ENCODE measurements at places on chromosomes 6 and 20.

DNA sequence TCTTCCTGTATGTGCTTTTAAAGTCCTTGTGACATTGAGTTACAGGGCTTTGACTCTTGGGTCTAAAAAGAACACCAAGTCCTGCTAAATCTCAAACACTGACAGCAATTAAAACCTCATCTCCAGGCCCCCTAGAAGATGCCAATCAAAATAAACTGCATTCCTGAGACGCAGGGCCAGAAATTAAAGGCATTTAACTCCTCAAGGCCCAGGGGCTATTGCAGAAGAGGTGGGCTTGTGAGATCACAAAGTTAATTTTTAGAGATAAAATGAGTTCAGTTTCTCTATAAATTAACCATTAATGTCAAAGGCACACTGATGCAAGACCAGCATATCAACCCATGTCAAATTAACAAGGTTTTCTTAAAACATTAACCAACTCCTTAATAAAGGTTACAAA, 145.6 kb upstream of the CARMIL1 start:
- no peak for DNase-seq

DNA sequence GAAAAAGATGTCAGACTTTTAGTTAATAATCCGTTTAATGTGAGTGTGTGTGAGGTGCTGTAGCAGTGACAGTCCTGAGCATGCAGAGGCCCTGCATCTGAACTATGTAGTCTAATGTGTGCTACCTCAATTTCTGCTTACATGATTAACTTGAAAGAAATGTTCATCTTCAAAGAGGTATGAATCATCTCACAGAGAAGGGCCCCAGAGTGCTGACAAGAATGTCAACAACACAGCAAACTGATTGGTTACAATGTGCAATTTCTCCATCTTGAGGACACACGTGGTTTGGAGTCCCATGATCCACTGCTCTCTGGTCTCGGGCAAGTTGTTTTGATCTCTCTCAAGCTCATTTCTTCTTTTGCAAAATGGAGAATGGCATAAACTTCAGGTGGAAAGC, 61.7 kb upstream of the EMILIN3 start:
- peak; percentile 48 for DNase-seq

DNA sequence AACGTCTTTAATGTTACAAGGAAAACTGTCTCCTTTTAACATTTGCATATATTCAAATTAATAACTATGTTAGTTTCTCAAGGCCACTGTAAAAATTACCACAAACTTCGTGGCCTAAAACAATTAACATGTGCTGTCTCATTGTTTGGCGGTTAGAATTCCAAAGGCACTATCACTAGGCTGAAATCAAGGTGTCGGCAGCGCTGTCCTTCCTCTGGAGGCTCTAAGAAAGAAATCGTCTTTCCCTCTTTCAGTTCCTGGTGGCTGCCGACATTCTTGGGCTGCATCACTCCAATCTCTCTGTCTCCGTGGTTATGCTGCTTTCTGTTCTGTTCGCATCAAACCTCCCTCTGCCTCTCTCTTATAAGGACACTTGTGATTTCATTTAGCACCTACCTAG, 4.2 kb downstream of the TPD52L1 start:
- no peak for DNase-seq

GRCh38 chr6:27327023-27327738, 15.1 kb upstream of the POM121L2 start:
- no peak for DNase-seq

DNA sequence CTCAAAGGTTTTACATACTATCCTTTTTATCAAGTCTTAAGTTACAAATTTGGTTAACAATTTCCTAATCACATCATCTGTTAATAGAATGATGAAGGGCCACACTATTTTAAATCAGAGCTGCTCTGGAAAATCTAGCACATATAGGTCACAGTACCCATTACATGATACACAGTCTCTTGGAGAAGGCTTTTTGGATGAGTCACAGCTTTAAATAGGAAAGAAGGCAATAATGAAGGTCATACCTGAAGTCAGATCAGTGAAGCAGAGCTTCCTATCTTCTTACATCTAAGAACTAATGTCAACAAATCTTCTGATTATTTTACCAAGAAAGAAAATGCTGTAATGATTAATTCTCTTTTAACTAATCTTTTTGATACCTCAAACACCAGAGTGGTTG, 248.5 kb downstream of the BTBD9 start:
- DNase-seq: peak; percentile 9

- DNase-seq: no peak
Observed at GRCh38 chr20:19327401-19327800, 115.0 kb downstream of the SLC24A3 start.

GRCh38 chr6:37866590-37867507, 47.3 kb downstream of the ZFAND3 start:
- no peak for DNase-seq

DNA sequence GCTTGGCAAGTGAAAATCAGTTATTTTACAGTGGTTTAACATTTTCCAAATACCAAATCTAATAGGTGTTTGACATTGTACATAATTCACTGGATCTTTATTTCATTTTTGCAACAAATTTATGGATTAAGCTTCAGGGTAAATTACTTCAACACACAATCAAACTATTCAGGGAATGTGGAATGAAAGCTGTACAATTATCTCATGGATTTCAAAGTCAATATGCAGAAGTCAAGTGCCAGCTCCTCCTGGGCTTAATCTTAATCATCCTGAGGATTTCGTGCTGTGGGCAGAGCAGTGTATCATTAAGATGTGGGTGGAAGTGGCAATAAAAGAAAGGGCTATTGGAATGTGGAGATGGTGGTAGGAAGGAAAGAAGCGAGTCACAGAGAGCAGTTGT, 548.8 kb downstream of the COL12A1 start:
- no peak for DNase-seq

- DNase-seq: no peak
Observed at GRCh38 chr6:4449409-4449808, 314.0 kb upstream of the ECI2 start.

DNA sequence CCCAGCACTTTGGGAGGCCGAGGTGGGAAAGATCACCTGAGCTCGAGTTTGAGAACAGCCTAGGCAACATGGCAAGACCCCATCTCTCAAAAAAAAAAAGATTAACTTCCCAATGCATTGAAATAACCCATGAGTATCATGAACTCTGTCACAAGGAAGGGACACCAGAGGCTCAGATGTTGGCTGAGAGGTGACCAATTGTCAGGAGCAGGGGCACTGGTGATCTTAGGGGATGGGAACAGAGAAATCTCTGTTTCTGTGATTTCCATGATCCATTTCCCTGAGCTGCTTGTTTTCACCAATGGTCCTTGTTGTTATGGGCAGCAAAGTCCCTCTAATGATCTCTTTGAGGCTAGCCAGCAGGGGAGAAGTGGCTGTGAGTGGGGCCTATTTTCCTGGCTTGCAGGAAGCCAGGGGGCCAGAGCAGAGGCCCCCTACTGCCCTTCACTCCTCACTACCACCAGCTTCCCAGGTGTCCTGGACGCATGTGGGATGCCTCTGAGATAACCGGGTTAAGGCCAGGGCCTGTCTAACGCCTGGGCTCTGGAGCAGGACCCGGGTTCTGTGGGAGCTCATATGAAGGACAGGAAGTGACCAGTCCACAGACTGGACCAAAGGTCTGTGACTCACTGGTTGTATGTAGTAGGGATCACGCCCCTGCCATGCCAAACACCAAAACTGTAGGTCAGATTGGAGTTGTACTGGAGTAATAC, 54.4 kb downstream of the PCNA start:
- DNase-seq: peak; percentile 48

DNA sequence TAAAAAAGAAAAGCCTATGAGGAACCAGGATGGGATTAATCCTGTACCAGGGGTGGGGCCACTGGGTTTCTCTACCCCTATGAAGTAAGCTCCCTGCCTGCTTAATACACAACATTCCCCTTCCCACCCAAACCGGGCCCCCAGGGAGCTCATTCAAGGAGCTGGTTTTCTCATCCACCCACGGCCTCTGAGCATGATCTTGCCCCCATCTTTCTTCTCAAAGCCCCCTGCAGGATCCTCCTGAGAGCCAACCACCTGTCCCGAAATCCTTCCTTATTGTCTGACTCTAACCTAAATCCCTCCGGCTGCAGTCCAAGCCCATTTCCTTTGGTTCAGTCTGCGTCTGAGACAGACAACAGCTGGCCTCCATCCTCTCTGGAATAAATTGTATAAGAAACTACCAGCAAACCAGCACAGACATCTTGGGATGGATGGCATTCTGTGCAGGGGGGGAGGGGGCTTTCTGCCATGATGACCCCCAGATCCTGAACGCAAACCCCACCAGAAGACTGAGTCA, 21.0 kb downstream of the KCNK5 start:
- DNase-seq: no peak

DNA sequence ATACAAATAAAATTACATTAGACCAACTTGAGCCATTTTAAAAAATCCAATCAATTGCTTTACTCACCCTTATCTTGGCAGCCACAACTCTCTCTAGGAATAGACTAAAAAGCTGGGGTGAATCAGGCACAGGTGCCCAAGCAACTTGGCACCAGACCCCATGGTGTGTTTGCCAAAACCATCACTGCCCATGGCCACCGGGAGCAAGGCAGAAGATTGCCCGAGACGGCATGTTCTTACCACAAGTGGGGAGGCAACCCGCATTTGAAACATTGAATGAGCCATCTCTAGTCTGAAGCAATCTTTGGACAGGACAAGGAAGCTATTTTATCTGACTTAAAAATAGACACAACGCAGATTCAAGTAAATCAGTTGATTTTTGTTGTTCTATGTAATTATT, 69.0 kb downstream of the SMLR1 start:
- DNase-seq: no peak

DNA sequence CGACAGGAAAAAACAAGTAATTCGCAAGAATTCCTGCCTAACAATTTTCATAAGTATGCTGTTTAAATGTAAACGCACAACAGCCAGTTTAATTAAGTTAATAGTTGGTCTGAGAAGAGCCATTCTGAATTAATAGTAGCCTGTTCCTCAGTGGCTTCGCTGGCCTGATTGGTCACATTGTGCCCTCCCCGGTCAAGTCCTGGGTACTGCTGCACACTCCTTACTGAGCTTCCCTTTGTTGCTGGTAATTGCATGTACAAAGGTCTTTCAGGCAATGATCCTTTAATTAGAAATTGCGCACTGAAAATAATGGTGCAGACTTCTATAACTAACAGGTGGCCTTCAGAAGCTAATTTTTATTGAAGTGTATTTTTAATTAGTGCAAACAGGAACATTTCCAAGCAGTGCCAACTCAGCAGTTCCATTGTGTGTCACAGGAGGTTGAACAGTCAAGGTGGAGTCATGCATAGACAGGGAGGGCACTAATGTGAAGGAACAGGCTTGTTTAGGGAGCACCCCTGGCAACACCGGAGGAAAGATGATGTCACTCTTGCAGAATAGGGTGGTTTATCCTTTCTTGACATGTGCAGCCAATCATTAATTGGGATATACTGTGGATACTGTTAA, 92.6 kb upstream of the SLC22A23 start:
- no peak for DNase-seq

- DNase-seq: no peak
Observed at GRCh38 chr6:130778946-130779657, 48.1 kb upstream of the SMLR1 start.

GRCh38 chr6:168416531-168416930, 24.5 kb upstream of the SMOC2 start:
- no peak for DNase-seq

DNA sequence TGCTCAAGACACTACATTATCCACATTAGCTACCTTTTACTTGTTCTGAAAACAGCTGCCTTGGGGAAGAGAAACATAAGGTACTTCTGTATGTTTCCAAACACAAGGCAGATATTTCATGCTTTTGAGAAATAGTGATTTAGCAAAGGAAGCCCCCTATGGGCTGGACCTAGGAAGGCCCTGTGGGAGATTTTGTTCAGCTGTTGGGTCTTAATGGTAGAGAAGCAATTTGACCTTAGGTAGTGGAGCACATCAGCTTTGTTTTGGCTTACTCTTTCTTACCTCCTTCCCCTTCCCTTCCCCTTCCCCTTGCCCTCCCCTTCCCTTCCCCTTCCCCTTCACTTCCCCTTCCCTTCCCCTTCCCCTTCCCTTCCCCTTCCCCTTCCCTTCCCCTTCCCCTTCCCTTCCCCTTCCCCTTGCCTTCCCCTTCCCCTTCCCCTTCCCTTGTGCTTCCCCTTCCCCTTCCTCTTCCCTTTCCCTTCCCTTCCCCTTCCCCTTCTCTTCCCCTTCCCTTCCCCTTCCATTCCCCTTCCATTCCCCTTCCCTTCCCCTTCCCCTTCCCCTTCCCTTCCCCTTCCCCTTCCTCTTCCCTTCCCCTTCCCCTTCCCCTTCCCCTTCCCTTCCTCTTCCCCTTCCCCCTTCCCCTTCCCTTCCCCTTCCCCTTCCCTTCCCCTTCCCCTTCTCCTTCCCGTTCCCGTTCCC, 84.6 kb downstream of the ANKS1A start:
- no peak for DNase-seq

- no peak for DNase-seq
Observed at GRCh38 chr20:53510262-53510661, 83.4 kb downstream of the ZNF217 start.

DNA sequence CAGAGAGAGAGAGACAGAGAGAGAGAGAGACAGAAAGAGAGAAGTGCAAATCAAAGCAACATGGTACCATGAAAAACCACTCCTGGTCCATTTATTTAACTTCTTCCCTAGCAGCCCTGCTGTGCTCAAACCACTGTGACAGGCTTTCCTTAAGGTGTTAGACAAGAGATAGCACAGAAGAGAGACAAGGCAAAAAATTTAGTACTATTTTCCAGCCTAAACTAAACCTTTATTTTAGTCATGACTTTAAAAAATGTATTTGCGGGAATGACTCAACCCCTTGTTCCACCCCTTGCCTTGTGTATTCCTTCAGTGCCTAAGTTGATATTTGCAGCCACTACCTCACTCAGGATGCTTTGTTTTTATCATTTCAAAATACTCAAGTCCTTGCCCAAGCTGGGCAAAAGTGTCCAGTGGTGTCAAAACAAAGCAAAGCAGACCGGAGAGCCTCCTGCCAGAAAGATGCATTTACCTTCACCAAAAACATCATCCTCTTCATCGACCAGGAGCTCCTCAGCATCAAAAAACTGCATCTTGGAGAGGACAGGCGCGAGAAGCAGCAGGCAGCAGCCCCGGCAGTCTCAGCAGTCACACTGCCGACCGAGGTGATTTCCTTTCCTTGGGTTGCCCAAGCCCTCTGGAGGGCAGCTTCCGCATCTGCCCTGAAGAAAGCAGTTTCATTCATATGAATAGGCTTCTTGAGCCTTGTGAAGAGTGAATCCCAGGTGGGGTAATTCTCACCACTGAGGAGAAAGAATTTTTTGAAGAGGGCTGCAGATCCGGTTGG, at the start of gene RIPOR2:
Gene RIPOR2 (minus strand): TSS at position 595 of the 787 bp plus-strand sequence. CDS start 62 bp downstream, at position 533.
- DNase-seq: no peak

DNA sequence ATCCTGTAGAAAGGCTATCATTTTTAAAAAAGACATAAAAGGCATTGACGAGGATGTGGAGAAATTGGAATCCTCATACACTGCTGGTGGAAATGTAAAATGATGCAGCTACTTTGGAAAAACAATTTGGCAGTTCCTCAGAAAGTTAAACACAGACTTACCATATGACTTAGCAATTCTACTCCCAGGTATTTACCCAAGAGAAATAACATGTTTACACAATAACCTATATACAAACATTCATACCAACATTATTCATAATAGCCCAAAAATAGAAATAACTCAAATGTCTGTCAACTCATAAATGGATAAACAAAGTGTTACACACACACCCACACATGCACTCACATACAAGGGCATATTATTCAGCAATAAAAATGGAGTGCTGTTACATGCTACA, 23.4 kb upstream of the CEP85L start:
- DNase-seq: no peak

- no peak for DNase-seq
Observed at GRCh38 chr20:20967564-20968184, 138.5 kb downstream of the LINC00237 start.

- DNase-seq: no peak
Observed at GRCh38 chr6:151140767-151141166, 99.0 kb upstream of the AKAP12 start.
